Endothelial cell (in vitro differentiated cells): ENCODE measurements at places on chromosomes 6 and 20.

DNA sequence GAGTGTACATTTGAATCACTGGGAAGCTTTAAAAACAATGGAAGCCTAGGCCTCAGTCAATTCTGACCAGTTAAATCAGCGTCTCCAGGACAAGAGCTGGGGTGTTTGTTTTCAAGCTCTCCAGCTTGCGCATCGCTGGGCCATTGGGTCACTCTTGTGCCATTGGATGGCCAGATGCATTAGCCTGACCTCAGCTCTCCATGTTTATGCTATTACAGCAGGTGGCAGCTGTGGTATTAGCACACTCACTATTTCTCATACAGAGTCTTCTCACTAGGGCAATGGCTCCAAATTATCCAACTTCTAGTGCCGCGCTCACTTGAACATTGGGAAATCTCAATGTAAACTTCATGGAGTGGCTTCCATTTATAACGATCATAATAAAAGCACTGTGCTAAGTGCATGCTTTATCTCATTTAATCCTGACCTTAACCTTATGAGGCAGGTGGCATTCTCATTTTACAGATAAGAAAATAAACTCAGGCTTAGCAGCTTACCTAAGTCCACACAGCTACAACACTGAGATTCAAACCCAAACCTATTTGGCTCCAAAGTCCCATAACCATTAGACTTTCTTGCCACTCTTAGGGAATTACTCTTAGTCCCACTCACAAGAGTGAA is 108.8 kb downstream of the PPP1R14C start:
- DNase-seq = no peak

DNA sequence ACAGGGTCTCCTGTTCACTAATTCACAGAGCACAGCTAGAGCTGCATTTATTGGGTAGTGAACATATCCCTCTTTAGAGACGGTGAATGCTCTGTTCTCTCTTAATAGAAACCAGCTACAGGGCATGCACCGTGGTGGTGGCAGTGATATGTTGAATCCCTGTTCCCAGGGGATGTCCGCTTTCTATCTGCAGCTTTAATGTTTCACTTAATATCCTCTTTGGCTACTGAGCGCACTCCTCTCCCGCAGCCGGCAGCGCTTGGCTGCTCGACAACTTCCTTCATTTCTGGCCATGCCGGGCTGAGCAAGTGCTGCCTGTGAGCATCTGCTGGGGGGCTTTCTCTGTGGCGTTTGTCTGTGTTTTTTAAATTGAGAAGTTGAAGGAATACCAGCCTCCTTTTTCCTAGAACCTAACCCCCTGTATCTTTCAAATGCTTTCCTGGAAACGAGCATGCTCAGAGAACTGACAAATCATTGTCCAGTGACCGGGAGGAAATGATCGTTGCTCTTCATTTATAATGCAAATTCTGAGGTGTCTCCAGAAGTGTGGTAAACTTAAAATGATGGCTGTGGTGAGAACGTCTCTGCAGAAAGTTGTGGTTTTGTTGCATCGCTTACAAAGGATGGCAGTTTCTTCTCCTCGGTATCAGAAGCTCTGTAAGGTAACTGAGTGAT is 297.9 kb downstream of the UTRN start:
- peak; percentile 30 for DNase-seq

GRCh38 chr20:46583411-46584214 is 33.2 kb upstream of the OCSTAMP start:
- no peak for DNase-seq

GRCh38 chr20:36275011-36275410 is 31.1 kb upstream of the DLGAP4 start:
- DNase-seq = no peak

DNA sequence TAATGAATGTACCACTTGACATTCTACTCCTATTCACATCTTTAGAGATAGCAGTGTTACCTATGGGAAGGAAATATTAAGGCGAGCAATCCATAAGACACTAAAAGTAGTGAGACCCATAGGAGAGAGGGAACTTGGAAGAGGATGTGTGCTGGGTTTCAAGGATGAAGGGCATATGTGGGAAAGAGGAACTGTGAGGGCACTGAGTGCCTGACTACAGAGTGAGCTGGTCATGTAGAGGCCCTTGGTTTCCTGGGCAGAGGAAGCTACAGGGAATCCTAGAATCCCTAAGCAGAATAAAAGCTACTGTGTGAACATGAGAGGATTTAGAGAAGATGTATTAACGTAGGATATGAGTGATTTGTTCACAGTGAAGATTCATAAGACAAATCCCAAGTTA is 262.8 kb downstream of the FARS2 start:
- DNase-seq = no peak

- no peak for DNase-seq
Measured at GRCh38 chr6:16912756-16913155, 151.5 kb upstream of the ATXN1 start.

DNA sequence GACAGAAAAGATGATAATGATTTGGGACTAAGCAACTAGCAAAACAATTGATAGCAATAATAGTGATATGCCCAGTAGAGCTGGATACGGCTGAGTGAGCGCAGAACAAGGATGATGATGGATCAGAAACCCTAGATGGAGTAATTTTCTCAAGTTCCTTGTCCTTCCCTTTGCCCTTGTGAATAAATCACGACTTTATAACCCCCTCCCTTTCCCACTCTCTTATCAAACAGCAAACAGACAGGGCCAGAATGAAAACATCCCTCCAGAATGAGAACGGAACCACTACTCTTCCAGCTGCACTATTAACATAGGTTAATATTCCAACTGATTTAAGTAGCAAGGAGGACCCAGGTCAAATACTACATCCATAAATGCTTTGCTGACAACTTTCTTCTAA is 1.3 kb upstream of the MTFR2 start:
- no peak for DNase-seq

GRCh38 chr6:170371588-170371987 is 65.0 kb downstream of the FAM120B start:
- no peak for DNase-seq

GRCh38 chr6:111775145-111775922 is 97.9 kb downstream of the FYN start:
- no peak for DNase-seq

DNA sequence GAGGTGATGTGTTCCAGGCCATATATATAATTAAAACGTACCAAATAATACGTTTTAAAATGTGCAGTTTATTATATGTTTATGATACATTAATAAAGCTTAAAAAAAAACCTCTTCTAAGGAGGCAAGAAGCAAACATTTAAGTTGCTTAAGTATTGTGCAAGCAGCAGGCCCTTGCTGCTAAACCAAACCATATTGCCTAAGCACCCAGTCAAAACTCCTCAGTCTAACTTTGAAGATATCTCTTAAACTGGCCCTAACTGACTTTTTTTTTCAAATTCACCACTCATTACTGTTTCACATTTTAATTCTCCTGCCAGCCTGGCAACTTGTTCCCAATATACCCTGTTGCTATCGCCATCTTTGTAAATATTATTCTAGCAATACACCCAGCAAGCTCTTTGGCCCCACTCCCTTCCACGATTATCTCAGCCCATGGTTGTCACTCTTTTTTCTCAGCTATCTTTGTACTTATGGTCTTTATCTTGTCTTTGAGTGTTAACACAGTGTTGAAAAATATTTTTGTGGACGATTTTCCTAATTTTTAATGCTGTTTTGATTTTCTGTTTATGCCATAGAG is 60.9 kb downstream of the C6orf58 start:
- DNase-seq = no peak

- no peak for DNase-seq
Measured at GRCh38 chr6:137761072-137761471, 106.0 kb upstream of the TNFAIP3 start.
